Activated naive CD4-positive, alpha-beta T cell treated with anti-CD3 and anti-CD28 coated beads, Interleukin-2, amount 10 ng/mL, durations not matched to agents 7 days and 5 days (primary cell): ENCODE measurements at places on chromosomes 7 and 10.

DNA sequence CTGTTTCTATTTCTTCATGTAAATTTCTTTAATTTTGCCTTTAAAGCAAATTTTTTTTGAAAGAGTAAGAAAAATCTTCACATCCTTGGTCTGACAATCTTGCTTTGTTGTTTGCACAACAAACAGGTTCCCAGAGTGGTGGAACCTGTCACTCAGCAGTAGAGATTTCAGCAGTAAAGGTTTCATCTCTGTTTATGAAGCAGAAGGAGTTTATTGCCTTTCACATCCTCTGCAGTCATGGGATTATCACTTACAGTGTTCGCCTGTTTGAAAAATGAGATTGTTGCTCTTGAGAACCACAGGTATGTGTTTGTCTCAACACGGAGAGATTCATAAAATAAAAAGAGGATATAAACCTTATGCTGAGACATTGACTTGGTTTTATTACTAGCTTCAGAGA is 342.6 kb downstream of the IPMK start:
- DNase-seq, result no peak

DNA sequence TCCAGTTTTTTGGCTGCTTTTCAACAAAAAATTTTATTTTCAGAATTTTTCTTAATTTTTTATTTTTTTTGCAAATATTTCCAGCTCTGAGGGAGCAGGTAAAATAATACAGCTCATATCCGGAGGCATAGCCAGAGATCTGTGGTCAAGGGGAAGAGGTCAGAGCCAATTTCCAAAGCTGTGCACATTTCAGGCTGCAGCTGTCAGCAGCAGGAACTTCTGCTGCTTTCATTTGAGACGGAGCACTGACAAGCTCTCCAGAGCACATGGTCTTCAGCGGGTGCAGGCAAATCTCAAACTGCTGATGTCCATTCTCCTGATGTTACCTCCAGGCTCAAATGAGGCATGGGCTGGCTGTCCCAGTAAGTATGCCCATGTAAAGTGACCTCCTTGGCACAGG is 31.1 kb downstream of the SLC26A4 start:
- DNase-seq, result no peak

DNA sequence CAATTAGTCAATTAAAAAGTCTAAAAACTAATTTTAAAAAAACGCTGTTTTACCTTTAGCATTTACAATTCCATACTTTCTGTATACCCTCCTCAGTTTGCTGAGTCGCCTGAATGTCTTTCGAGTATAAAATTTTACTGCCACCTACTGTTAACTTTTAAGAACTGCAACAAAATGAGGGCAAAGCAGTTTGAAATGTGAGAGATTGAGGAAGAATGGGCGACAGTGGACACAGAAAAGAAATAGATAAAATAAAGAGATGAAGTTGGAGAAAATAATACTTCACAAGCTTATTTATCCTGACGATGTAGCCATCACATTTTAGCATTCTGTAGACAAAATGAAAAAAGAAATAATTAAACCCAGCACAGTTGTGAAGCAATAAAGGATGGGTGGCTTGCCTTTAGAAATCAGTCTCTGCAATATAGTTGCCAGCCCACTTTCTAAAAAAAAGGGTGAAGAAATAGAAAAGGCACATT is 110.8 kb upstream of the PTN start:
- DNase-seq, result no peak

- no peak for DNase-seq
Measured at GRCh38 chr10:129631006-129631405, 164.0 kb downstream of the MGMT start.

DNA sequence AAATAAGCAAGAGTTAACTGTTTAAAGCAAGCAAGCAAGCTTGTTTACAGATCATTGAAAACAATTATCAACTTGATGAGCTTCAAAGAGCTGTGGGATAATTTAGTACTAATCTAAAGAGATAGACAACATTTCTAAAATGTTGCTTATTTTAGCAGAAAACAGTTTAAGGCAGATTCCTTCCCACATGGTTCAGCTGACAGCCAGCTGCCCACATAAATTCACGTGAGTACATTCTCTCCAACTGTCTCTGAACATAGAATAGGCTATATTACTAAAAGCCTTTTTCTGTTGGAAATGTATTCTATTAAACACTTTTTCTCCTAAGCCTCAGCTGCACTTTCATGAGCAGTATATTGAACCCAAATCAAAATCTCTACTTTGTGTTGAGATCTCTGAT is 174.1 kb downstream of the LRRN3 start:
- no peak for DNase-seq

GRCh38 chr7:115274-115911 is 77.0 kb upstream of the FAM20C start:
- DNase-seq, result no peak
